ENCODE measurements at places on chromosomes 7 and 10.

DNA sequence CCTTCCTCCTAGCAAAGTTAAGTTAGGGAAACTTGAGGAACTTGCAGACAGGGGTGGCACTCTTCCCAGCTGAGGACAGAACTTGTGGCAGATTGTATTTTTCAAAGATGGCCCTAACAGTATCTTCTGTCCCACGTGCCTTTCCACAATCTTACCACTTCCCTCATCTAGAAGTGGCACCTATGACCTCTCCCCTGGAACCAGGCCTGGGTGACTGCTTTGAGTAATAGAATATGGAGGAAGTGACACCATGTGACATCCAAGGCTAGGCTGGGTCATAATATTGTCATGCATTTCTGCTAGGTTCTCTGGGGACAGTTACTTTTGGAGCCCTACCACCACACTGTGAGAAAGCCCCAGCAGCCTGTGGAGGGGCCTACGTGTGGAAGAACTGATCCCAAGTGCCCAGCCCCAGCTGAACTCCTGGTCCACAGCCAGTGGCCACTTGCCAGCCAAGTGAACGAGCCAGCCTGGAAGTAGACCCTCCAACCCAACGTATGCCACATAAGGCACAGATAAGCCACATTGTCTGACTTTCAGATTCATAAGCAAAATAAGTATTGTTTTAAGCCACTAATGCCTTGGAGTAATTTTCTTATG, 193.7 kb downstream of the PTPN20 start:
- no peak for DNase-seq

DNA sequence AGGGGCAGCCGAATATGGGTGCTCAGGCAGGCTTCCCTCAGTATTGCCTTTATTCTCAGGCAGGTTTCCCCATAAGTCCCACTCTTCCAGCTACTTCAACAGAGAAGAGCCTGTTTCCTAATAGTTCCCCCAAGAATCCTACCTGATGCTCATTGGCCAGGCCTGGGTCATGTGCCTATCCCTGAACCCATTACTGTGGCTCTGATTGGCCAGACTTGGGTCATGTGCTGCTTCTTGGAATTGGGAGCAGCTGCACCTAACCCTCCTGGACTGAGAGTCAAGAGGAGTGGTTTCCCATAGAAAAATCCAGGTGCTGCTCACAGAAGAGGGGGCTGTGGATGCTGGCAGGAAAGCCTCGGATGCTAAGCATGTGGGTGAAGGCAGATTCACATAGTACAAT, 21.7 kb downstream of the OPALIN start:
- DNase-seq, result no peak

DNA sequence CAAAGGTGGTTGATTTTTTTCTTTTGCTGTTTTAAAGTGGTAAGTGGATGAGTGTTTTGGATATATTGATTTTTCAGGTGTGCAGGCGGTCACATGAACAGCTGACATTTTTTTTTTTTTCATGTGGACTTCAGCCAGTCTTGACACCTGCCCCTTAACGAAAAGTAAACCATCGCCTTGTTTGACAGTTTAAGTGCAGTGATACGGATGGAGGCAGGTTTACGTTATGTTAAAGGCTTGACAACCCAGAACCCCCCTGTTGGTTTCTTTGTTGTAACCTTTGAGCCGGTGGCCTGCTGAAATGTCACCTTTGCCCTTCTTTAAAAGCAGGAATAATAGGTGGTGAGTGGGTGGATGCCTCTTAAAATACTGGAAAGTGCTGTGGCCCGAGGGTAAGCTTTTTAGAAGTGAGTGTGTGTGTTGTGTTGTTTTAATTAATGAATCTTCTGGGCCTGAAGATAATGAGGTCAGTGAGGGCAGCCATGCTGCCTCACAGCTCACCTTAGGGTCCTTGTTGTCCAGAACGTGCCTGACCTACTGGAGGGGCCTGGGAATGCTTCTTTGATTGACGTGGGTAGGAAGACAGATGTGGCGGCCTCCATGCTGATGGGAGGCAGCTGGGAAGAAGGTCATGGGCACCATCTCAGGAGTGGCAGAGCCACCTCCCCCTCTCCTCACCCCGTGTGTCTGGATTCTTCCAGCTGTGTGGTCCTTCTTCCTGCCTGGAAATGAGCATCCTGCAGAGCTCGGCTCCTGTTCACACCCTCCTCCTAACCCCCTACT, 69.8 kb downstream of the TCF7L2 start:
- DNase-seq, result no peak

DNA sequence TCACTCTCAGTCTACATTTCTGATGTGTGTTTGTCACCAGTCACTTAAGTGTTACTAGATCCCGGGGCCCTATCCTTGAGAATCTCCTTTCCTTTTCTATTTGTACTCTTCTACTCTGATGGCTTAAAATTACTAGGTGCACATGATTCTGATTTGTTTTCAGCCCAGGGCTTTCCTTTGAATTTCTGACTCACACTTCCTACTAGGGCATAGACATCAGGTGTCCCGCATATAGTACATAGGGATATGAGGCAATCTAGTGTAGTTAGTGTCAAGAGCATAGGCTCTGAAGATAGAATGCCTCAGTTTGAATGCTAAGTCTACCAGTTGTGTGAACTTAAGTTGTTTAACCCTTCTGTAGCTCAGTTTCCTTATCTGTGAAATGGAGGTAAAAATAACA, 49.4 kb upstream of the LRRN3 start:
- no peak for DNase-seq

- DNase-seq, result peak; percentile 92
Measured at GRCh38 chr7:156949541-156950380, at the start of gene NOM1. TSS of gene NOM1 (plus strand) at chr7:156949712. CDS start at chr7:156949738, 26 bp downstream.

DNA sequence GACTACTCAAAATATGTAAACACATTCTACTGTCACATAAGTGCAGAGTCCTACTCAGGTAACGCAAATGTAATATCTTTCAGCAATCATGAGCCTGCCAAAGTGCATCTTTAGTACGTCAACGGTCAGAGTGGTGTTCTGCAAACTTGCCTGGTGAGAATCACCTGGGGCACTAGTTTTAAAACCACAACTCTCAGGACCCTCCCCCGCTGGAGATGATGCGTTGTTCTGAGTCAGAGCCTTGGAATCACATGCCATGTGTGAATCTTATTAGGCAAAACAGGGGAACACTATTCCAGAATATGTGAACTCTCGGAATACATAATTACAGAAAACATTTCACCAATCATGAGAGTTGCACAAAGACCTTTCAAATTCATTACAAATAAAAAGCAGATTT, 115.7 kb downstream of the TPK1 start:
- no peak for DNase-seq

DNA sequence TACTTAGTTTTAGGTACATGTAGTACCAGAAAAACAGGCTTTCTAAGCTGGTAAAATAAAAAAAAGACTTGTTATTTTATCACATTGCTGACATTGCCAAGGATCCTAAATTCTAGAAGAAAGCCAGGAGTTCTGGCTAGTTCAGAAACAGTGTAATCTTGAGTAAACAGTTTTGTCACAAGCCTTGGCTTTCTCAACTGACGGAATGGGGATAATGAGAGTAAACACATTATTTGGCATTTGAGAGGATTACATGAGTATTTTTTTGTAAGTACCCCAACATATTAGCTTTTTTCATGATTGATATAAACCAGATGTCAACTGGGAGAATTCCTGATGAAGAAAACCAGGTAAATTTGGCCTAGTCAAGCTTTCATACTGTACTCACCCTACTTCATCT, 269.8 kb downstream of the SORCS1 start:
- no peak for DNase-seq

DNA sequence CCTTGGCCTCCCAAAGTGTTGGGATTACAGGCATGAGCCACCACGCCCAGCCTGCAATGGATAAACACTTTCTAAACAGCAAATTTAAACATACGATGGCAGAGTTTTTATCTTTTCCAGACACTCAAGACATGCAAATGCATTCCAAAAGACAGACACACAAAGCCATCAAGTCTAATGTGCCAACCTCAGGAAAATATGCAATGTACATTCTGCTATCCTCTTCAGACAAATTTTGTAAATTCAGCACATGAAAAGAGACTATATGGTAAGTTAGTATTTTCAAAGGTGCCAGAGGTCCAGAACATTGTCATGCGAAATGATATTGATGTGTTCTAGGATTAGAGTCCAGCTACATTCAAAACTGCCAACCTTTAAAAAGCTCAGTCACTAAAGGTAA, 19.8 kb downstream of the HACD1 start:
- no peak for DNase-seq

GRCh38 chr7:121433775-121434174, 37.7 kb upstream of the FAM3C start:
- no peak for DNase-seq

- DNase-seq, result no peak
Measured at GRCh38 chr7:151246851-151247580, 1.5 kb downstream of the SMARCD3 start.

GRCh38 chr10:73650537-73651331, 5.1 kb downstream of the SYNPO2L start:
- DNase-seq, result no peak

- DNase-seq, result no peak
Measured at GRCh38 chr7:22934473-22935065, 79.4 kb downstream of the HYCC1 start.

GRCh38 chr10:5396556-5397300, 7.9 kb downstream of the TUBAL3 start:
- no peak for DNase-seq

- DNase-seq, result no peak
Measured at GRCh38 chr7:22351878-22352277, 5.1 kb downstream of the RAPGEF5 start.

GRCh38 chr7:102310414-102310815, 23.7 kb downstream of the SH2B2 start:
- DNase-seq, result no peak

DNA sequence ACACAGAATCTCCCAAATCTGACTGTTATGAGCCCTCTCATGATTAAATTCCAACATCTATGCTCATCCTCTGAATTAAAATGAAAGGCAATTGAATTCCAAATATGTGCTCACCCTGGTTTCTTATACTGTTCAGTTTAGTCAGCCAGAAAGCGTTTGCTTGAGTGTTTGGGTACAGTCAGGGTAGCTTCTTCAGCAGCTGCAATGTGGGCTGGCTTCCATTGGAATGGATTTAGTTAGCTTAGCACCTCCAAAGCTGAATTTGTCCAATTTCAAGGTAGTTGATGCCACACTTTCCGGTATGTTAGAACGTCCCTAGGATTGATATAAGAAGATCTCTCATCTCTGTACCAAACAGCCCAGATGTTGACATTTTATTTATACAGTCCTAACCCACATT, 9.3 kb downstream of the KLHL7 start:
- no peak for DNase-seq

GRCh38 chr7:37920305-37920848, at the start of gene EPDR1:
TSS of gene EPDR1 (plus strand) at chr7:37920640. CDS start at chr7:37920940, 300 bp downstream.
- DNase-seq, result no peak

DNA sequence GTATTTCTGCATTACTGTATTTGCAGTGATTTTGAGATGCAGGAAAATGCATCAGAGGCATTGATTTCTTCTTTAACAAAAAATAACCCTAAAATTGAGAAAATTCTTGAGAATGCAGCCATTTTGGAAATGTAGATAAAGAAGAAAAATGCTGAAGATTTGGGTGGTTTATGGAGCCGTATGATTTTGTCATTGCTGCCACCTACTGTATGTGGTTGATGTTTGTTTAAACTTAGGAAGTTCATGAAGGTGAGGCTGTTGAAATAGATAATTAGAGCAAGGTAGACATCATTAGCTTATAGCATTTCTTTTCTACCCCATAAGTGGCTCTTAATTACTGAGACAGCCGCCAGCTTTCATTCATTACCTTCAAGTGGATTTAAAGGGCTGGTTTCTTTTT, 92.1 kb upstream of the SAMD8 start:
- no peak for DNase-seq

- no peak for DNase-seq
Measured at GRCh38 chr10:128016423-128017060, 109.6 kb downstream of the PTPRE start.

GRCh38 chr10:5891009-5891408, 966 bp downstream of the FBH1 start:
- no peak for DNase-seq

- no peak for DNase-seq
Measured at GRCh38 chr10:60883187-60883586, 60.8 kb downstream of the RHOBTB1 start.

GRCh38 chr7:101171442-101171837, 6.1 kb upstream of the VGF start:
- DNase-seq, result no peak

DNA sequence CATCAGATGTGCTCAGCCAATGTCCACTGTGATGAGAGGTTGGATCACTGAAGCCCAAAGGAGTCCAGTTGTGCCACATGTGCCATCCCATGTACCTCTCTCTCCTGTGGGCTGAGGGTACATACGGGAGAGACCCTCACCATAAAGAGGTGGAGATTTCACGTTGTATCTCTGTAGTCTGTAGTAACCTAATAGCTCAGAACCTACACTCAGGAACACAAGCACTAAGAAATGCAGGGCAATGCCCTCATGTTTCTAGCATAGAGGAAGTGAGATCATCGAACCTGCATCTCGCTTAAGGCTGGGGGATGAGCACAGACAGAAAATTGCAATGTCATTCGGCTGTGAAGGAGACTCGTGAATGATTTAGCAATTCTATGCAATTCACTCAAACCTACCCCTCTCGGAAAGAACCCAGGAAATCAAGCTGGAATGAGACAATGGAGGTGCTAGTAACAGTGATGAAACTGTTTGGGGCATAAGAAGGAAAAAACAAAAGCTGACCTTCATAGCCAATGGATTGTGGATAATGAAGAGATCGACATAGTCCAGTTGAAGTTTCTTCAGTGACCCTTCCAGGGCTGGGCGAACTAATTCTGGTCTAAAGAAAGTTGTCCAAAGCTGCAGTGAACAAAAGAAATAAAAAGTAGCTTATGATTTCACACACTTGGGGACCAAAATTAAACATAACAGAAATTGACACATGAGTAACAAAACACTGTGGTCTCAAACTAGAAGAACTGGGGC, 80.3 kb upstream of the UCN3 start:
- no peak for DNase-seq

- DNase-seq, result no peak
Measured at GRCh38 chr10:86953747-86954680, 3.4 kb downstream of the MMRN2 start.

- no peak for DNase-seq
Measured at GRCh38 chr10:72081210-72081609, 7.1 kb downstream of the SPOCK2 start.

DNA sequence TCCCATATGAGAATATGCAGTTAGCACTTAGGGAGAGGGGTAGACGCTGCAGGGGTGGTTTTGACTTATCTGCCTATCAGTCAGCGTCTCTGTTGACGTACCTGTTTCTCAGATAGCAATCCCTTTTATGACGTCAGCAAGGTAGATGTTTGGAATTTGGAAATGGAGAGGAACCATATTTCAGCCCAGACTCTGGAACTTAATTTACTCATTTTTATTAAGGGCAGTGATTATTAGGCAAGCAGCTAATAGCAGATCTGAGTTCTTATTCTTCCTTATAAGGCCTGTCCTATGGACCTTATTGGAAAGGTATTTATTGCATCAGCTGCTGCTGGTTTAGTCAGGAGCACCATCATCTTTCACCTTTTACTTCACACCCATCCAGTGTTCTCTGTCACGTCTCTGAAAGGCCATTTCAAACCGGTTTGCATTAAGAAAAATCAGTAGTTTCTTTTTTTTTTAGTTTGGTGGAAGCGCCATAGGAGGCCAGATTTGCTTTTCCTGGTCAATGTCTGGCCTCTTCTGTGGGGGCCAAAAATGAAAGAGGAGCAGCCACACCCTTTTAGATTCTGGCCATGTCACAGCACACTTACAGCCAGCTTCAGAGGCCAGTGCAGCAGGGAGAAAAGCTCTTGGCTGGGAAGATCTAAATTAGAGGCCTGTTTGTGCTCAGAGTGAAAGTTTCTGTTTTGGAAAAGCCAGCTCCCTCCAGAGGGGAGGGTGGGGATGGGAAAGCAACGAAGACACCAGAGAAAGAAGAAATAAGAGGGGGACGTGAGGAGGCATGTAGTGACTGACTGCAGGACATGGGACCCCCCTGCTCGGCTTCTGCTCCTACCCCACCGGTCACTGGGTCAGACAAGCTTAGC, 146.3 kb downstream of the TCF7L2 start:
- no peak for DNase-seq
